ENCODE measurements at places on chromosomes 12 and 14.

DNA sequence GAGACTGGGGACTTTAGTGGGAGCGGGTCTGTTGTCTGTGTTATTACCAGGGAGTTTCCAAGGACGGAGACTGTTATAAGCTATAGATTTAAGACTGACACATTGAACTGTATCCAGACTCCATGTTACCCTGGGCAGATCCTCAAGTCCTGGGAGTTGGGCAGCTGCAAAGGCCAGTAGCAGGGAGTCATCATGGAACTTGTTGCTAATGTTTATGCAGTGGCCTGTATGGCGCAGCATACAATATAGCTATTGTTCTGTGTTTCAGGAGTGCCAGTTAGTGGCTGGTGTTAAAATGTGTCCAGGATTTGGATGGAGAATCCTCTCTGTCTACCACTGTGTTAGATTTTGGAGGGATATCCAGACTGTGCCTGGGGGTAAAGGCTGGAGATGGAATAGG is 31.7 kb downstream of the SMOC1 start:
- no peak for DNase-seq

DNA sequence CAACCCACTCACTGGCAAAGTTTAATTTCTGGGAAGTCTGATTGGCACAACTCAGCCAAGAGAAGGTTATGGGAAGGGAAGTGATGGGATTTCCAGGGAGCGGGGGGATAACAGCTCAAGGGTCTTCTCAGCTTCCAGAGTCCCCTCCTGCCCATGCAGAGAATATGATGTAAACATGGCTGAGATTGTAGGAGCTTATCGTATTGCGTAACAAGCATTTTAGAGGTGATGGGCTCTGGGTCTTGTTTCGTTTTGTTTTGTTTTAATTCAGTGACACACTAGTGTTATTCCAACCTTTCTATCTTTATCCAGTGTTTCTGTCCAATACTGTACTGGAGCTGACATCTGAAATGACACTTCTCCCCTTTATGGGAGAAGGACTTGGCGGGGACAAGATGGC is 762.1 kb upstream of the TMEM132C start:
- no peak for DNase-seq

GRCh38 chr14:64541261-64541971 is 875 bp downstream of the HSPA2 start:
- DNase-seq = no peak

GRCh38 chr14:50936016-50936340 is 8.3 kb downstream of the PYGL start:
- DNase-seq = no peak

DNA sequence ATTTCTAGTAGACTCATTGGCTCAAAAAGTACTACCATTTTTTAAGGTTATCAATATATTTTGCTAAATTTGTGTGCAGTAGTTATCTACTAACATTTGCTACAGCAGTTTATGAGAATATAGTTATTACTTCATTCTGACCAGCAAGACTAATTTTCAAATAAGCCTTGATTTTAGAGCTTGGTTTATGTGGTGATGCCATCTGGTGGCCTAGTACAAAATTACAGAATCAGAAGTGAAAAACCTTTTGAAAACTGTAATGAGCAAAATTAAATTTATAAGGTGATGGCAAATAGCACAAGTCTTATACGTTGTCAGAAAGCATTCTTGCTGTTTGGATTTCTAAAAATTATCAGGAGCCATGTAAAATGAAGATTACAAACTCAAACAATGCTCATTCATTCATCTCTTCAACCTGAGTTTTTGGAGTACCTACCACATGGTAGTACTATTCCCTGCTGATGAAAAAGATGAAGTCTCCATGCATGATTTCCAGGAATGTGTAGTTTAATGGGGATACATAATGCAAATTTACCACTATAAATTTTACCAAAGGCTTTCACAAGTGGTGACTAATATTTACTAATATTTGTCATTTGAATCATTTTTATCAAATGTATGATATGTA is 51.0 kb downstream of the MAGOHB start:
- DNase-seq = peak; percentile 7

GRCh38 chr12:109670731-109671130 is 42.9 kb upstream of the FAM222A start:
- no peak for DNase-seq

GRCh38 chr14:104977681-104978653 is at the start of gene AHNAK2:
Gene AHNAK2 (minus strand): TSS chr14:104978374. CDS start chr14:104978237, 137 bp downstream.
- peak; percentile 19 for DNase-seq

DNA sequence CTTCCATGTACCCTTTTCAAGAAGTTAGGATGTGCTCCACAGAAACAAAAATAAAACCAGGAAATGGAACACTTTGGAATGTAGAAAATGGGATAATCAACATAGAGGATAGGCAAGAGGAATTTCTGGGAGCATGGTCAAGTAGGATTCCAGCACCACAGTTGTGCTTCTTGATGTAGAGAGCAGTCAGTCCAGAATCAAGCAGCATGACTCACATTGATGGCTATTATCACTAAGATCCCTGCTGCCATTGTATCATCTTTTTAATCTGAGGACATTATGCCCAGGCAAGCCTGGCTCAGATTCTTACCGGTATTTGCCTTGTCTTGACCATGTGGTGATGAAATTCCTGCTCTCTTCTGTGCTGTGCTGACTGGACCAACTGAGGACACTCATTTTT is 5.7 kb downstream of the ETFRF1 start:
- no peak for DNase-seq

GRCh38 chr12:86249276-86249675 is 6.9 kb downstream of the MGAT4C start:
- DNase-seq = no peak

GRCh38 chr14:94615254-94615653 is 3.1 kb downstream of the SERPINA3 start:
- DNase-seq = no peak

- no peak for DNase-seq
Measured at GRCh38 chr14:74218462-74218861, 20.8 kb upstream of the VSX2 start.

DNA sequence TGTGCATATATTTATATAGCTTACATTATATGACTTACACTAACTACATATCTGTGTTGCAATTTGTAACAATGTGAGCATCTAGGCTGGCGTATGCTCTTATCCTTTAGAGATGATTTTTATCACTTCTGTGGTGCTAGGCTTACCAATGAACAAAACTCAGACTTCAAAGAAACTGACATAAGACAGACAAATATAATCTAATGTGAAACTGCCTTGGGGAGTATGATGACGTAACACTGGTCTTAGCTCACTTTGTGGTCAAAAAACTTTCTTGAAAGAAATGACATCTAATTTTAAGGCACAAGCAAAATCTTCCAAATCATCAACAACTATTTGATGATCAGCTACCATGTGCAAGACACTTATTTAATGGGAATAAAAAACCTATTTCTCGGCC is 50.0 kb downstream of the SOX5 start:
- no peak for DNase-seq

- no peak for DNase-seq
Measured at GRCh38 chr14:35362450-35362849, 42.1 kb downstream of the NFKBIA start.

GRCh38 chr14:21069388-21070082 is 569 bp upstream of the ARHGEF40 start:
- DNase-seq = no peak

GRCh38 chr12:7142809-7143465 is 12.8 kb downstream of the CLSTN3 start:
- no peak for DNase-seq

GRCh38 chr12:81077686-81078441 is at the start of gene ACSS3:
Gene ACSS3 (plus strand): TSS chr12:81078079. CDS start chr12:81078121, 42 bp downstream.
- no peak for DNase-seq

GRCh38 chr14:57712102-57712501 is 153.8 kb downstream of the SLC35F4 start:
- no peak for DNase-seq

- no peak for DNase-seq
Measured at GRCh38 chr14:61876362-61877034, 114.3 kb downstream of the SNAPC1 start.

DNA sequence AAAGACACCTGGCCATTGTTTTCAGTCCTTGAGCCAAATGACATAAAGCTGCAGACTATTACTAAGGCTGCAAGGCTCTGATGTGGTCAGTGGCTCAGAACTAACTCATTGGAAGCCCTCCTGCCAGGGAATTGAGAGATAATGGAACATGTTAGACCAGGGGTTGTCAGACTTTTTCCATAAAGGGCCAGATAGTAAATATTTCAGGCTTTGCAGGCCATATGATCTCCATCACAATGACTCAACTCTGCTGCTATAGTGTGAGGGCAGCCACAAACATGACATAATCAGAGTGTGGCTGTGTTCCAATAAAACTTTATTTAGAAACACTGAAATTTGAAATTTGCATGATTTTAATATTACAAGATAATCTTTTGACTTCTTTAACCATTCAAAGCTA is 140.3 kb downstream of the TMEM30B start:
- no peak for DNase-seq

DNA sequence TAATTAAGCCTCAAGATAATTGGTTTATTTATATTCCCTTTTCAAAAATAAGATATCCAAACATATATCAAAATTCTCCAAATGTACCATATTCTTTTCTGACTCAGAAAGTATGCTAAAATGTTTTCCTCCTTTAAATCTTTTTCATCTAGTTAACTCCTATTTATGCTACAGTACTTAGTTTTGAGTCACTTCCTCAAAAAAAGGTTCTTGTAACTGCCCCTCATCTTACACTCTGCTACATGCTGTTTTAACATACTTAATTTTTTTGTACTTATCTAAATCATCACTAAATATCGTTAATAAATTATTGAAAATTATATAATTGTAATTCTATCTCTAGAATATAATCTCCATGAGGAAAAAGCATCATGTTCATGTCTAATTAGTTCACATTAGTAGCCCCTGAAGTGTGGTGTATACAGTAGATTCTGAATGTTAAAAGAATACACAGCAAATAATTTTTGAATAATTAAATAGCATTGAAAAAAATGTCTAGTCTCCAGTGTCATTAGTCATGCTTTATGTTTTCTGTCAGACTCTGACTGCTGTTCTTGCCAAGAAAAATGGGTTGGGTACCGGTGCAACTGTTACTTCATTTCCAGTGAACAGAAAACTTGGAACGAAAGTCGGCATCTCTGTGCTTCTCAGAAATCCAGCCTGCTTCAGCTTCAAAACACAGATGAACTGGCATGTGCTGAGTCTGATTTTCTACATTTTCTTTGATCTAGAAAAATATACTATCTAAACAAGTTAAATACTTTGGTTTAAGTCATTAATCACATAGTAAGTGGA is 3.5 kb downstream of the KLRD1 start:
- DNase-seq = no peak

GRCh38 chr14:30673071-30673470 is 51.0 kb downstream of the SCFD1 start:
- no peak for DNase-seq

DNA sequence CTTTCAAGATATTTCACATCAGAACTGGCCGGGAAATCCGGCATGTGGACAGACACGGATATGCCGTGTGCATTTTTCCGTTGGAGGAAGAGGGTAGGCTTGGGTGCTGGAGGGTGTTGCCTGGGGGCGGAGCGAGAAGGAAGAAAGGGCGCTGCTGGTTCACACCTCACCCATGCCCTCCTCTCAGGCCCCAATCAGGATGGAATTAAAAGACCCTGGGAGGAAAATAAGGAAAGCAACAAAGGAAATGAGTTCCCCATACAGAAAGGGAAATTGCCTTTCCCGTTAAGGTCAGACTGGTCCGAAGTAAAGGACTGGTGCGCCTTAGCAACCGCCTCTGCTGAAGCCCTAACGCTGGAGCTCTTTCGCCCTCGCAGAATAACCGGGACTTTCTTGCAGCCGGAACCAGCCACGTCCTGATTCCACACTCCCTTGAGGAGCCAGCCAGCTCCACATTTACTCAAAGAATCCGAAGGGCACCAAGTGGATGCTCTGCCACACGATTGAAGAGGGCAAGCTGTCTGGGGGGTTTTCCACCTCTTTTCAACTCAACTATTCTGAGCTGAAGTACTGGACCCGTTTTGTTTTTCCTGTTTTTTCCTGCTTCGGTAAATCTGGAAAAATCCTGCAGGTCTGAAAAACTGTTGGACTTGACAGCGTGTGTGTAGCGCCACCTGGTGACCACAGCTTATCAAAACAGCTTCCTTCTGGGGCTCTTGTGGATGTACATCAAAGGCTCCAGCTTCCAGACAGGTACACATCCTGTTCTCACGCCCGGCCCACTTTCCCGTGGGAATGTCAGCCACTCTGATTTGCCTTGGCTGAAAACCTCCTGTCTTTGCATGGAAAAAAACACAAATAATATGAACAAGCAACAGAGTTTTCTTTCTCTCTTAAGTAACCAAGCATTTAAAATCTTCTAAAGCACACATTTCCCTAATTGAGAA is 37.6 kb upstream of the BCL2L14 start:
- peak; percentile 57 for DNase-seq

GRCh38 chr14:53528185-53528671 is 375.1 kb upstream of the DDHD1 start:
- no peak for DNase-seq

DNA sequence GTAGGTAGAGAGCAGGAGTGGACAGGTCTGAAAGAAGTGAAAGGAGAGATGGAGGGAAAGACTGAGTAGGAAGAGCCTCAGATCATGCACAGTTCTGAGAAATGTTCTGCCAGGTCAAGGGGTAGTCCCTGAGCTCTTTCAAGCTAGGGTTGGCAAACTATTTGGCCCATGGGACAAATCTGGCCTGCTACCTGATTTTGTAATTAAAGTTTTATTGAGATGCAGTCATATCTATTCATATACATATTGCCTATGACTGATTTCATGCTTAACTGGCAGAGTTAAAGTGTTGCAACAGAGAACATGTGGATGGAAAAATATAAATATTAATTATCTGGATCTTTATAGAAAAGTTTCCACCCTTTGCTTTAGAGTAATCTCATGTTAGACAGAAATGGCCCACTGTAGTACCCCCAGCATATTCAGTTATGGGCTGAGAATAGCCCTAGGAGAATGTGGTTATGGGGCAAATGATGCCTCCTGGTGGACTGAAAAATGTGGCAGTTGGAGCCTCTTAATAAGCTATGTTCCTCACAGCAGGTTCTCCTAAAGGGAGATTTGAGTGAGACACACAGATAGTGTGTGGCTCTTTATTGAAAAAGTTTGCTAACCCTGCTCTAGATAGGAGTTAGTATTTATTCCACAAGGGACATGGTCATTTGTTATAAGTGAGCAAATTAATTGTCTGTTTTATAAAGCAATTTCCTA is 476.9 kb downstream of the LRIG3 start:
- no peak for DNase-seq

- no peak for DNase-seq
Measured at GRCh38 chr14:50242566-50243310, 11.4 kb upstream of the SOS2 start.

DNA sequence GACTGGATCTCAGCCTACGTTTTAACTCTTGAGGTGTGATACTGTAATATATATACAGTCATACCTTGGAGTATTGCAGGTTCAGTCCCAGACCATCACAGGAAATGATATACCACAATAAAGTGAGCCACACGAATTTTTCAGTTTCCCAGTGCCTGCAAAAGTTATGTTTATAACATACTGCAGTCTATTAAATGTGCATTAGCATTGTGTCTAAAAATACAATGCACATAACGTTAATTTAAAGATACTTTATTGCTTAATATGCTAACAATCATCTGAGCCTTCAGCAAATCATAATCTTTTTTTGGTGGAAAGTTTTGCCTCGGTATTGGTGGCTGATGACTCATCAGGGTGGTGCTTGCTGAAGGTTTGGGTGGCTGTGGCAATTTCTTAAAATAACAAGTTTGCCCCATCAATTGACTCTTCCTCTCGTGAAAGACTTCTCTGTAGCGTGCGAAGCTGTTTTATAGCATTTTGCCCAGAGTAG is 18.9 kb downstream of the PYROXD1 start:
- peak; percentile 31 for DNase-seq
